Upper lobe of right lung (tissue), 1 donor: ENCODE measurements at places on chromosomes 4 and X. TPM values are rescaled to one million over a fixed set of nuclear protein-coding genes. Genes with fewer than 3 reads are reported as not detected.

GRCh38 chr4:169250796-169251195 lies 20.0 kb downstream of the SH3RF1 start:
- DNase-seq, result no peak
- H3K27ac ChIP-seq, result no peak overlapping the region
- no peaks in the 10 kb centered on the region for H3K27me3 ChIP-seq

DNA sequence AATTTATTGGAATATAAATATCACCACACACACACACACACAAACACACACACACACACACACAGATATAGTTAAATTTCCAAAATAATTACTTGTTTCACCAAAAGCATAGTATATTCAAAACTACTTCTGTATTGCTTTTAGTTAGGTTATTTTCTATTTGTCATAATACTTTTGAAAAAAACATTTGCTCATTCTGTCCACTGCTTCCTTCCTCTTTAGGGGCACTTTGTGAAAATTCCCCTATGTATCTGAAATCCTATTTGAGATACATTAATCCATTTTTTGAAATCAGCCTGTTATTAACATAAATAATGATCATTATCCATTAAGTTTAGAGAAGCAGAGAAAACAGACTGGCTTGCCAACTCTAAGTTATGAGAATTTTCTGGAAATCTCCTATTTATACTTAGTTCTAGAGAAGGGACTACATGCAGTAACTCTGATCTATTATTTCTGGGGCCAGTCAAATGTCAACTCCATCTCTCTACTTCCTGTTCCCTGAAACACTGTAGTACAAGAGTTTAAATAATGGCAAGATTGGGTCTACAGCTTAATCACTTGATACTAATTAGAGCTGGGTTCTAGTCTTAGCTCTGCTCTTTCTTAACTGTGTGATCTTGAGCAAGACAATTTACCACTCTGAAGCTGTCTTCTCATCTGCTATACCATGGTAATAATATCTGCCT lies 54.4 kb upstream of the GPR174 start:
- H3K27ac ChIP-seq, result no peak overlapping the region
- H3K4me1 ChIP-seq, result no peaks in the 10 kb centered on the region
- DNase-seq, result no peak
- no peaks in the 10 kb centered on the region for H3K36me3 ChIP-seq
- H3K27me3 ChIP-seq, result no peaks in the 10 kb centered on the region

GRCh38 chrX:48043056-48043455 lies 28.4 kb downstream of the ZNF630 start:
- no peak overlapping the region for H3K27ac ChIP-seq
- H3K4me1 ChIP-seq, result no peaks in the 10 kb centered on the region
- H3K4me3 ChIP-seq, result no peak overlapping the region
- no peak for DNase-seq

Gene SYP
- 3.5 TPM for total RNA-seq

Gene PCDH11X
- not detected for total RNA-seq

GRCh38 chr4:109998867-109999584 lies 86.3 kb downstream of the EGF start:
- no peak for DNase-seq
- H3K27ac ChIP-seq, result no peak overlapping the region
- no peaks in the 10 kb centered on the region for H3K27me3 ChIP-seq
- no peaks in the 10 kb centered on the region for H3K4me1 ChIP-seq
- no peaks in the 10 kb centered on the region for H3K36me3 ChIP-seq

Gene RTL5
- total RNA-seq, result 9.2 TPM

Gene TMSB15A
- 1.9 TPM for total RNA-seq

Gene SPIN3
- 9.8 TPM for total RNA-seq
